ENCODE measurements at places on chromosomes 5 and 9.
A peak's percentile ranks its signal among the peaks of the same experiment; 100 is the strongest.

GRCh38 chr5:148347706-148348105, 12.3 kb downstream of the SPINK9 start:
- DNase-seq, result no peak

GRCh38 chr5:9540791-9541190, 5.1 kb downstream of the SEMA5A start:
- no peak for DNase-seq

DNA sequence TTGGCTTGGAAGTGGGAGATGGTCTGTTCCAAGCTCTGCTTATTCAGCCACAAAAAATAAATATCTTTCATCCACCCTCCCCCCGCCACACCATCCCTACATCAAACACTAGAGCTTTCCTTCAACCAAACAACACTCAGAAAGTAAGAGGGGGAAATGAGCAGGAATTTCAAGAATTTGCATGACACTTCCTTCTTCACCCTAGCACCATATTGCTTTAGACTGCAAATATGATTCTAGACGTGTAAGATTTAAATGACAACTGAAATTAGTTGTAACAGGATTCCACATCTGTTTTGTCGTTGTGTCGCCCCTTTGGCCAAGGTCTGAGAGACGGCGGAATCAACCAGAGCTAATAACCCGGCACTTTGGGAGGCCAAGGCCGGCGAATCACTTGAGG, 88.5 kb downstream of the NDFIP1 start:
- DNase-seq, result no peak

- DNase-seq, result peak; percentile 18
Measured at GRCh38 chr5:37738057-37738691, 101.7 kb downstream of the GDNF start.

GRCh38 chr5:35847961-35848360, 8.7 kb upstream of the IL7R start:
- DNase-seq, result no peak

- no peak for DNase-seq
Measured at GRCh38 chr5:482021-482420, 39.0 kb downstream of the EXOC3 start.

DNA sequence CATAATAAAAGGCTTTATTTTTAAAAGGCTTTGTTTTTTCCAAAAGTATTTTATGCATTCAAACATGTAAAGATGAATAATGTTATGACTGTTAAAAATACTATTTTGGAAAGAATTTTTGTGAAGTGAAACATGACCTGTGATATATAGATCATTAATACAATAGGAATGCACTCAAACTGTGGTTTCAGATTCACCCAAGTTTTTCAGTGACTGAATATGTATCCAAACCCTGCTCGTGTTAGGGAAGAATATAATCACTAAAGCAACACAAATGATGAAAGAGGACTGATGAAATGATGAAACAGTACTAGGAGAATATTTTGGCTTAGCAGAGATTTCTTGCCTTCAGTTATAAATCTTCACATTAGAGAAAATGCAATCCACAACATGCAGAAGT, 278.0 kb downstream of the ADAMTS6 start:
- DNase-seq, result no peak

GRCh38 chr5:109250080-109250479, 159.7 kb downstream of the PJA2 start:
- DNase-seq, result no peak

DNA sequence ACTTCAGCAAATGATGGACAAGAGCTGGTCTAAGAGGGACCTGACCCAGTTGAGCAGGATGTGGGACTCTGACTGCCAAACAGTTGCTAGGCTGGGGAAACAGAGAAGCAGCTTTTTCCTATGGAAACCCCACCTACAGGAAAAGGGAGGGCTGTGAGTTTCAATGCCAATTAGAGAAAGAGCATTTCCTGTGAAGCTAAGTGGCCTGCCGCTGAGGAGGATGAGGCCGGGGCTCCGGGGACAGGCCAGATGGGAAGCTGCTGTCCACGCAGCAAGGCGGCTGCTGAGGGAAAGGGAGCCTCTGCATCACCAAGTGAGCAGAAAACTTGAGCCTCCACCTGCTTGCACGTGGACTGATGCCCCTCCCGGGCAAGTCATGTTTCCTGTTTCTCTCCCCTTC, at the start of gene PCDH12:
PCDH12 (minus strand) TSS at position 90 of the 400 bp plus-strand sequence. CDS start 351 bp downstream, outside the sequence.
- no peak for DNase-seq

GRCh38 chr5:68848091-68848490, 245.7 kb upstream of the SLC30A5 start:
- DNase-seq, result no peak

DNA sequence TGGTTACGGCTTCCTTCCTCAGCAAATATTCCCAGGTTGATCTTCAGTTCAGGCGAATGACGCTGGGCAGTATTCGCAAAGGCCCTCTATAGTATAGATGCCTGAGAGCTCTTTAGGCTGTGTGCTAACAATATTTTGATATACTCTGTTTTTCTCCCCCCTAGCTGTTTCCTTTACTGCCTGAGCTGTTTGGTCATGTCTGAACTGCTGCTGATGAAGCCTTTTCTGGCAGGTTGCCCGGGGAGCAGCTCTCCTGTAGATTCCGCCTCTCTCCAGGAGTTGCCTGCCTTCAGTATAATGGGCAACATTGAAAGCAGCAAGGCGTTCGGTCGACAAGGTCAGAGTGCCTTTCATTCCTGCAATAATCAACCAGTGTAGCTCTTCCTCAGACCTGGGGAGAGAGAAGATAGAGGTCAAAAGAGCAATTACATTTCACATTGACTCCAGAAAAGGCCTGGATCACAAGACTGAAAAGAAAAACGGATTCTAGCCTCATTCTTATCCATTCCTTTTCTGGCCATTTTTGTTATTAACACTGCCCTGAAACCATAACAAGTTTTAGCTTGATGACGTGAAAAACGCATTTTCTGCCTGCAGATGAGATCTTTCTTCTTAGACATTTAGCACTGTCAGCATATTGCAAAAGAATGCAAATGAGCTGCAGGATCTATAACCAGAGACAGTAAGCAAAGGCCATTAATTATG, 60.1 kb upstream of the ZNF608 start:
- no peak for DNase-seq

DNA sequence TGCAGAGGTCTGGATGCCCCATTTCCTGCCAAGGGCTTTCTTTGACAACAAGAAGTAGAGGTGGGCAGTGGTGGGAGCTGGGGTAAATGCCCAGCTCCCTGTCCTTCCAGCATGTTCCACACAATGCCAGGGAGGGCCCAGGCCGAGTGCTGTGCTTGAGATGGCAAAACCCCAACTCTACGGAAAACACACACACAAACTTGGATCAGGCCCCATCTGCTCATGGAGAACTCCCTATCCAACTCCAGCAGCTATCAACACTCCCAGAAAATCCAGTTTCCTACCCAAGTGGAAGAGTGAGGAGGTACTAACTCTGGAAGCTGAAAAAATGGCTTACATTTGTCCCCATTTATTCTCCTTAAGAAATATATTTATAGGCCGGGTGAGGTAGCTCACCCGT, 61.1 kb upstream of the FUBP3 start:
- DNase-seq, result no peak

DNA sequence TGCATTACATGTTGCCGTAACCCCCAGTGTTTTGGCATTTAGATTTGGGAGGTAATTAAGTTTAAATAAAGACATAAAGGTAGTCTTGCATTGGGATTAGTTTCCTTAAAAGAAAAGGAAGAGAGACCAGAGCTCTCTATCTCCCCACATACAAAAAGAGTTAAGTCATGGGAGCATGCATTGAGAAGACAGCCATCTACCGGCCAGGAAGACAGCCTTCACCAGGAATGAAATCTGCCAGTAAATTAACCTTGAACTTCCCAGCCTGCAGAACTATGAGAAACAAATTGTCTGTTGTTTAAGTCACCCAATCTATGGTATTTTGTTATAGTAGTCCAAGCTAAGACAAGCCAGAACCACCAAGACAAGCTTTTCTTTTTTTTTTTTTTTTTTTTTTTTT, 567.0 kb upstream of the CDH18 start:
- DNase-seq, result no peak

- no peak for DNase-seq
Measured at GRCh38 chr5:98880151-98880550, 48.7 kb downstream of the CHD1 start.

GRCh38 chr5:34716986-34717385, 60.9 kb downstream of the RAI14 start:
- DNase-seq, result no peak

- DNase-seq, result no peak
Measured at GRCh38 chr5:170503990-170504596, at the start of gene KCNIP1. KCNIP1 (plus strand) TSS chr5:170504020.

GRCh38 chr5:149498724-149499336, 52.4 kb downstream of the CSNK1A1 start:
- DNase-seq, result no peak

GRCh38 chr5:18563853-18564252, 929.6 kb downstream of the TAF11L14 start:
- DNase-seq, result no peak

- no peak for DNase-seq
Measured at GRCh38 chr9:82052081-82052480, 63.5 kb downstream of the SPATA31D1 start.

DNA sequence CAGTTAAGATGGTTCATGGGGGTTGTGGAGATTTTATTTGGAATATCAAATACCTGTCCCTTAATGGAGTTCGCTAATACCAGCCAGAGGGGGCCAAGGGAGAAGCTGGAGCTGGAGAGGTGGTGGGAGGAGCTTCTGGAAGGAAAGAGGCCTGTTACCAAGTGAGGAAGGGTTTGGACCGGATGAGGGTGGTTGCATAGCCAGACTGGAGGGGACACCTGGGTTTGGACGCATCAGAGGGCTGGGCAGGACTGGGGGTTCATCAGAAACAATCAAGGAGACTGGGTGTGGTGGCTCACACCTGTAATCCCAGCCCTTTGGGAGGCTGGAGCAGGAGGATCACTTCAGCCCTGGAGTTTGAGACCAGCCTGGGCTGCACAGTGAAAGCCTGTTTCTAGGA, 111.8 kb upstream of the IER5L start:
- no peak for DNase-seq

DNA sequence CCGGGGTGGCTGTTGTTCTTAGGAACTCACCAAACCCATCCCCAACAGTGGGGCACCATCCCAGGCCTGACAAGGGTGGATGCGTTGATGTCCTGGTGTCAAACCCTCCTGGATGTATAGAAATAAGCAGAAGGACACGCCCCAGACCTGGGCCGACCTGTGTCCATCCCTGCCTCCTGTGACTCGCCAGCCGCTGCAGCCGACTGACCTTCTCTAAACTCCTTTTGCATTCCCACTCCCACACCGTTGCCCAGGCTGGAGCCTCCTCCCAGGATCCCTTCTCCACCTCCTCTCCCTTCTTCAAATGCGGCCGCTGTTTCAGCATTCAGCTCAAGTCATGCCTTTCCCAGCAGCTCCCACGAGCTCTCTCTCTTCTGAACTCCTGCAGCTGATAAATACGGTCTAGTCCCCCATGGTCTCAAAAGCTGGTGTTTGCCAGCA, 213.2 kb upstream of the IER5L start:
- DNase-seq, result no peak

DNA sequence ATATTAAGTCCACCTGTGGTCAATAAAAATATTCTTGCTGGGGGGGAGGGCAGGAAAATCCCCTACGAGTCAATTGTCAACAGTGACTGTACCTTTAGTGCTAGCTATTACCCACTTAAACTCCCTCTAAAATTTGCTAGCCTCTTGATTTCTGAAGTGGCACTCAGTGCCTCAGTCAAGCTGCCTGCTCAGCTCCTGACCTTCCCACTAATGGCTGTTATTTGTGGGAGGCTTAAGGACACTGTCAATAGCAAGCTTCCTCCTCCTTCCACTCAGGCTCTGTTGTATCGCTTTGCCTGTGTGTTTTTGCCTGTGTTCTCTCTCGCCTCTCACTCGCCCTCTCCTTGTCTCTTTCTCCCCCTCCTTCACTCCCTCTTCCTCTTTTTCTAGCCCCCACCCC, 140.8 kb downstream of the BNC2 start:
- no peak for DNase-seq

DNA sequence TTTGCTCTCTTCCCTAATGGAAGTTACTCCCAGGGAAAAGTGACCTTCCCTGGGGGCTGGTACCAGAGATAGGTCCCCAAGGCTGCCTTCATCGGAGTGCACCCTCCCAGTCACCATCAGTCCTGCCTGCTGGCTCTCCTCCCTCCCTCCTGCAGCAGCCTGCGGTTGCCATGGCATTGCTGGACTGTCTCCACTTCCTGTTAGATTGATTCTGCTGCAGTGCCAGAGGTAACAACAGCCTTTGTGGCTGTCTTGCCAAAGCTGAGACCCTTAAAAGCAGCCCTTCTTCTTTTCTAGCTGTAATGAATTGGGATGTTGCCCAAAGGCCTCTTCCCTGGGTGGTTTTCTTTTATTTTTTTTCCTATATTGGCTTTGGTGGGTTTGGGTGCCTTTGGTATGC, 78.1 kb upstream of the PRLR start:
- no peak for DNase-seq

DNA sequence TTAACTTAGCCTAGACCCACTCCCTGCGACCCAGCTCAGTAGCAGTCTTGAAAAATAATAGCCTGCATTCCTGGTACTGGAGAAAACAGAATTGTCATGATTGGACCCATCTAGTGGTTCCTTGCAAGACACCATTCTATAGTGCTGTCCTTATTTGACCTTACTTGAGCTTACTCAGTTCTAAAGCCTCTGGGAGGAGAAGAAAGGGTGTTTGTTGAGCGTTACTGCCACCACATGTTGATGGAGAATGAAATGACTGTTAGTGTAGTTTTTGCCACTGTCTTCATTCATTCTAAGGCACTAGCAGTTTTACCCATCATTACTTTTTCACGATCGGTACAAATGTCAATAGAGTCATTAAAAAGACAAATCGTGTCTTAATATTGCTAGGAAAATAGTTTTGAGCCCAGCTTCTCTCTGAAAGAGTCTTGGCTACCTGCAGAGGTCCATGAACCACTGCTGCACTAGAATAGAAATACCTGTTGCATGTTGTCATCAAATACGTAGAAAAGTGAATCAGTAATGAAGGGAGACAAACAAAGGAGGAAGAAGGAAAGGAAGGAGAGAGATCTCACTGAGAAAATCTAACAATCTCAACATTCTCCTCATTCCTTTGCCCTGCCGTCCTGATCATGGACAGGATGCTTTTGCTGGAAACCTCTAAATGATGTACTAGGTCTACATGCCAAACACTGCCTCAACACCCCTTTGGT, 96.0 kb downstream of the LIX1 start:
- no peak for DNase-seq

- no peak for DNase-seq
Measured at GRCh38 chr5:55997742-55998351, 3.1 kb upstream of the IL6ST start.

- DNase-seq, result no peak
Measured at GRCh38 chr9:9560382-9561035, 1052.3 kb downstream of the PTPRD start.

DNA sequence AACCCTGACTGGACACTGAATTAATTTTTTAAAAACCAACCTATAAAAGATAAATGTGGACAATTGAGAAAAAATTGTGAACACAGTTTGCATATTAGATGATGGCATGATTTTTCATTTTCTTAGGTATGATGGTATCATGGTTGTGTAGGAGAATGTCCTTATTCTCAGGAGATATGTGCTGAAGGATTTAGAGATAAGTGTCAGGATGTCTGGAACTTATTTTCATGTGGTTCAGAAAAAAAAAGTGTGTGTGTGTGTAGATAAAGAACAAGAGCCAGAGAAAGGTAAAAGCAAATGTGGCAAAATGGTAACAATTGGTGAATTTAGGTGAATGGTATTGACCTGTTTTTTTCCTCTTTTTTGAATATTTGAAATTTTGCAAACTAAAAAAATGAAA, 4.0 kb downstream of the GNPDA1 start:
- no peak for DNase-seq

GRCh38 chr5:129506950-129507349, 46.9 kb downstream of the ADAMTS19 start:
- DNase-seq, result no peak

- no peak for DNase-seq
Measured at GRCh38 chr5:63743096-63743798, 219.0 kb downstream of the HTR1A start.
